Ascending aorta (tissue), 2 donors: ENCODE measurements at places on chromosomes 6 and 20.

DNA sequence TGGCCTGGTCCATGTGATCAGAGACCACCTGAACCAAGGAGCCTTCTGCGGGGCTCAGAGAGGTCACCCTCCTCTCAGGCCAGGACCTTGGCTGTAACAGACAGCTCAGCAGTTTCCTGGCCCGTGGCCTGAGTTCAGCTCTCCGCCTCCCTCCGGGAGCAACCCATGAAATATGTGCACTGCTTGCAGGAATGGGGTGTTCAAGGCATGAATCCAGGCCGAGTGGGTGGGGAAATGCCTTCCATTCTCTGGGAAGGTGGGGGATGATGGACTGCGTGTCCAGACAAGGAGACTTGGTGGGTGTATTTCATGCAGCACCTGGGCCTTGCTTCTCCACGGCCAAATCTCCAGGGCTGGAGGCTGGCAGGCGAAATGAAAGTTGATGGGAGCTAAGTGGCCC, 46.0 kb downstream of the SIRPA start:
- no peak for DNase-seq

- no peak for DNase-seq
Observed at GRCh38 chr6:3329393-3330051, 70.8 kb downstream of the PSMG4 start.

GRCh38 chr6:33620856-33621710, at the start of gene ITPR3:
TSS of gene ITPR3 (plus strand) at chr6:33621322. CDS start at chr6:33621603, 281 bp downstream.
- DNase-seq, result no peak

GRCh38 chr6:159961528-159961927, 7.4 kb upstream of the IGF2R start:
- DNase-seq, result no peak
